Left ventricle myocardium inferior (tissue), 1 donor: ENCODE measurements at places on chromosomes 3 and 15. TPM values are rescaled to one million over a fixed set of nuclear protein-coding genes. Genes with fewer than 3 reads are reported as not detected.

DNA sequence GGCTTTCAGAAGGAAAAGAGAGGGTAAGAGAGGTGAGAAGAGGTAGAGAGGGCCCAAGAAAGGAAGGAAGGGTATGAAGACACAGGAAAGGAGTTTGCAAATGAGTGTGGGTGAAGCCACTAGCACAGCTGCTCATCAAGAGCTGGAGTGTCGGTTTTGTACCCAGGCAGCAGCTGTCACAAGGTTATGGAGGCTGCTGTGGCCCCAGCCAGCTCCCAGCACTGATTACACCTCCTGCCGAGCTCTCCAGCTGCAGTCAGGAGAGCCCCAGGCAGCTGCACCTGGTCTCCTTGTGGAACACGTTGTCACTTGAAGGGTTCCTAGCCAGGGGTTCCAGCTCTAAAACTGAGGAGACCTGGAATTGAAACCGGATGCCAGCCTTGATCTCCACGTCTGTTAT is 60.4 kb upstream of the CHD2 start:
- DNase-seq = no peak
- no peaks in the 10 kb centered on the region for H3K27me3 ChIP-seq
- H3K4me3 ChIP-seq = no peak overlapping the region

- H3K4me3 ChIP-seq = no peak overlapping the region
- no peak overlapping the region for H3K27ac ChIP-seq
- DNase-seq = no peak
- peaks cover 34% of the 10 kb centered on the region for H3K4me1 ChIP-seq
- H3K36me3 ChIP-seq = no peaks in the 10 kb centered on the region
- H3K27me3 ChIP-seq = no peaks in the 10 kb centered on the region
Measured at GRCh38 chr15:62932436-62932835, 110.1 kb upstream of the TPM1 start.

- no peaks in the 10 kb centered on the region for H3K4me1 ChIP-seq
- no peak overlapping the region for H3K4me3 ChIP-seq
- no peak for DNase-seq
Measured at GRCh38 chr3:142046320-142047020, 102.9 kb downstream of the TFDP2 start.

GRCh38 chr3:140455521-140456214 is 222.2 kb upstream of the TRIM42 start:
- DNase-seq = no peak
- H3K36me3 ChIP-seq = no peaks in the 10 kb centered on the region
- no peaks in the 10 kb centered on the region for H3K4me1 ChIP-seq
- H3K4me3 ChIP-seq = no peak overlapping the region
- H3K27ac ChIP-seq = no peak overlapping the region
- peaks cover 13% of the 10 kb centered on the region for H3K27me3 ChIP-seq

GRCh38 chr3:104885214-104885814 is 481.4 kb upstream of the ALCAM start:
- no peak overlapping the region for H3K4me3 ChIP-seq
- no peaks in the 10 kb centered on the region for H3K36me3 ChIP-seq
- no peak for DNase-seq
- H3K27me3 ChIP-seq = no peaks in the 10 kb centered on the region
- H3K27ac ChIP-seq = no peak overlapping the region
- H3K4me1 ChIP-seq = no peaks in the 10 kb centered on the region

DNA sequence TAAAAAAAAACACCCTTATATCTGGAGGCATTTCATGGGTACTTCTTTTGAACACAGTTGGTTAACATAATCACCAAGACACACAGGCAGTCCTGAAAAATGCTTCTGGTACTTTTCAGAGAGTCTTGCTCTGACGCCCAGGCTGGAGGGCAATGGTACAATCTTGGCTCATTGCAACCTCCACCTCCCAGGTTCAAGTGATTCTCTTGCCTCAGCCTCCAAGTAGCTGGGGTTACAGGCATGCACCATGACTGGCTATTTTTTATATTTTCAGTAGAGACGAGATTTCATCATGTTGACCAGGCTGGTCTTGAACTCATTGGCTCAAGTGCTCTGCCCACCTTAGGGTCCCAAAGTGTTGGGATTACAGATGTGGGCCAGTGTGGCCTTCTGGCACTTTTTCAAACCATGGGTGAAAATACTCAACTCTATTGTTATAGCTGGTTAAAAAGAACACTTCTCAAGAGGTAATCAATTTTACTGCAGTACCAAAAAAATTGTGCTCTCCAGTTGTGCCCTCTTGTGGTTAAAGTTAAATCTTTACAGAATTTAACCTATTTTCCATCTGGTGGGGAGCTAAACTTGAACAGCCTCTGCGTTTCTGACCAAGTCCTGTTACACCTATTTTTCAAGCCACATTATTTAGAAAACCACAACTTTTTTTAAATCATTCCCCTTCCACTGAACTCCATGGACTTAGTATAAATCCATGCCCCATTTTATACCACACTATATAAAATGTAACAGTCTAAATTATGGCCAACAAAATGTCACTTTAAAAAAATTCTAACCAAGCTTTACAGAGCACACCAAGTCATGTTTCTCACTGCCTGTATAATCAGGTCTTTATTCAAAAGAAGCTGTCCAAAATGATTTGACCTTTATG is 1.2 kb upstream of the SNAPC5 start:
- no peak overlapping the region for H3K4me3 ChIP-seq
- no peaks in the 10 kb centered on the region for H3K27me3 ChIP-seq
- no peak for DNase-seq
- peak overlapping the region; percentile 92 for H3K27ac ChIP-seq

GRCh38 chr3:138469874-138470273 is 35.5 kb downstream of the ESYT3 start:
- H3K27ac ChIP-seq = no peak overlapping the region
- H3K36me3 ChIP-seq = no peaks in the 10 kb centered on the region
- no peak for DNase-seq
- peaks cover 12% of the 10 kb centered on the region for H3K4me1 ChIP-seq
- no peak overlapping the region for H3K4me3 ChIP-seq

- no peaks in the 10 kb centered on the region for H3K36me3 ChIP-seq
- H3K27me3 ChIP-seq = no peaks in the 10 kb centered on the region
Measured at GRCh38 chr15:88644741-88645140, 5.9 kb downstream of the ISG20 start.

GRCh38 chr3:169286214-169286613 is 377.3 kb downstream of the MECOM start:
- H3K27me3 ChIP-seq = no peaks in the 10 kb centered on the region
- no peaks in the 10 kb centered on the region for H3K36me3 ChIP-seq
- peaks cover 17% of the 10 kb centered on the region for H3K4me1 ChIP-seq
- H3K27ac ChIP-seq = peak overlapping the region; percentile 49
- H3K4me3 ChIP-seq = no peak overlapping the region
- no peak for DNase-seq

DNA sequence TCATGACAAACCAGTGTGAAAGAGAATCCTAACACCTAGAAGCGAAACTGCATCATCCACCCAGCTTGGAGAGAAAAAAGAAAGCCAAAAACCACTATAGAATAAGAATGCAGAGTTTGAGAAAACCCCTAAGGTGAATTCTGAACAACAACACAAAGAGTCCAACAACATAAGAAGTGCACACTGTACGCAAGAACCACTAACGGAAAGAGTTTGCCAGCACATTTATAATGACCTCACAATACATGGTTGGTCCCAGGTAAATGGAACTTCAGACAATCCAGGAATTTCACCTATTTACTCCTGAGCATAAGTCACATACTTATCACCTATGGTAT is 128.3 kb upstream of the BHLHE40 start:
- H3K27me3 ChIP-seq = no peaks in the 10 kb centered on the region
- H3K36me3 ChIP-seq = no peaks in the 10 kb centered on the region
- DNase-seq = no peak
- no peak overlapping the region for H3K4me3 ChIP-seq

GRCh38 chr3:180382638-180383180 is 219.3 kb upstream of the TTC14 start:
- H3K27ac ChIP-seq = no peak overlapping the region
- DNase-seq = no peak
- no peaks in the 10 kb centered on the region for H3K27me3 ChIP-seq
- H3K36me3 ChIP-seq = no peaks in the 10 kb centered on the region

- H3K27ac ChIP-seq = no peak overlapping the region
- H3K27me3 ChIP-seq = no peaks in the 10 kb centered on the region
- no peak for DNase-seq
- H3K4me1 ChIP-seq = peaks cover under 1% of the 10 kb centered on the region
- no peaks in the 10 kb centered on the region for H3K36me3 ChIP-seq
Measured at GRCh38 chr15:44315126-44315525, 26.6 kb downstream of the GOLM2 start.

- no peaks in the 10 kb centered on the region for H3K36me3 ChIP-seq
- H3K4me3 ChIP-seq = no peak overlapping the region
- H3K4me1 ChIP-seq = no peaks in the 10 kb centered on the region
- H3K27me3 ChIP-seq = peaks cover 24% of the 10 kb centered on the region
Measured at GRCh38 chr15:101781928-101782327, 21.4 kb upstream of the OR4F6 start.

DNA sequence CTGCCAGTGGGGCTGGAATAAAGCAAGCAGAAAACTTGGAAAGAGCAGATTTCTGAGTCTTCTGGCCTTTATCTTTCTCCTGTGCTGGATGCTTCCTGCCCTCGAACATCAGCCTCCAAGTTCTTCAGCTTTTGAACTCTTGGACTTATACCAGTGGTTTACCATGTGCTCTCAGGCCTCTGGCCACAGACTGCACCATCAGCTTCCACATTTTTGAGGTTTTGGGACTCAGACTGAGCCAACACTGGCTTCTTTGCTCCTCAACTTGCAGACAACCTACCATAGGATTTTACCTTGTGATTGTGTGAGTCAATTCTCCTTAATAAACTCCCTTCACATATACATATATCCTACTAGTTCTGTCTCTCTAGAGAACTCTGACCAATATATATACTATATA is 706.6 kb downstream of the NR2F2 start:
- no peak for DNase-seq
- H3K27ac ChIP-seq = no peak overlapping the region
- H3K4me1 ChIP-seq = no peaks in the 10 kb centered on the region

GRCh38 chr3:157586293-157586692 is 83.1 kb upstream of the VEPH1 start:
- no peak overlapping the region for H3K27ac ChIP-seq
- no peak overlapping the region for H3K4me3 ChIP-seq
- H3K27me3 ChIP-seq = no peaks in the 10 kb centered on the region
- DNase-seq = no peak
- H3K36me3 ChIP-seq = no peaks in the 10 kb centered on the region
- no peaks in the 10 kb centered on the region for H3K4me1 ChIP-seq

DNA sequence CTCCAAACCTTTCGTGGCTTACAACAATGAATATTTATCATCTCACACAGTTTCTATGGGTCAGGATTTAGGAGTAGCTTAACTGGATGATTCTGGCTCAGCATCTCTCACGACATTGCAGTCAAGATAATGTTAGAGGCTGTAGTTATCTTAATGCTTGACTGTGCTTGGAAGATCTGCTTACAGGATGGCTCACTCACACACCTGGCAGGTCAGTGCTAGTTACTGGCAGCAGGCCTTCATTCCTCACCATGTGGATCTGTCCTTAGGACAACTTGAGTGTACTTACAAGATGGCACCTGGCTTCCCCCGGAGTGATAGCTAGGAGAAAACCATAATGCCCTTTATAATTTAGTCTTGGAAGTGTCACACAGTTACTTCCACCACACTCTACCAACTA is 32.8 kb upstream of the OXTR start:
- H3K4me1 ChIP-seq = no peaks in the 10 kb centered on the region
- H3K4me3 ChIP-seq = no peak overlapping the region
- no peaks in the 10 kb centered on the region for H3K36me3 ChIP-seq
- no peak overlapping the region for H3K27ac ChIP-seq
- no peaks in the 10 kb centered on the region for H3K27me3 ChIP-seq

Gene LRRC15
- 0.14 TPM for total RNA-seq

Gene GASK1A
- total RNA-seq = 1.6 TPM

Gene PGBD4
- 2.0 TPM for total RNA-seq

Gene SEMA5B
- 5.3 TPM for total RNA-seq

Gene GPR156
- total RNA-seq = not detected

Gene PARP3
- total RNA-seq = 14.3 TPM

Gene ITGB5
- total RNA-seq = 122 TPM

Gene ZNF770
- total RNA-seq = 41.3 TPM

Gene KNG1
- total RNA-seq = 0.14 TPM
